Fibroblast of skin of scalp (primary cell): ENCODE measurements at places on chromosomes 5 and 9.

- DNase-seq = no peak
Measured at GRCh38 chr9:89805571-89806292, 200.9 kb downstream of the GADD45G start.

DNA sequence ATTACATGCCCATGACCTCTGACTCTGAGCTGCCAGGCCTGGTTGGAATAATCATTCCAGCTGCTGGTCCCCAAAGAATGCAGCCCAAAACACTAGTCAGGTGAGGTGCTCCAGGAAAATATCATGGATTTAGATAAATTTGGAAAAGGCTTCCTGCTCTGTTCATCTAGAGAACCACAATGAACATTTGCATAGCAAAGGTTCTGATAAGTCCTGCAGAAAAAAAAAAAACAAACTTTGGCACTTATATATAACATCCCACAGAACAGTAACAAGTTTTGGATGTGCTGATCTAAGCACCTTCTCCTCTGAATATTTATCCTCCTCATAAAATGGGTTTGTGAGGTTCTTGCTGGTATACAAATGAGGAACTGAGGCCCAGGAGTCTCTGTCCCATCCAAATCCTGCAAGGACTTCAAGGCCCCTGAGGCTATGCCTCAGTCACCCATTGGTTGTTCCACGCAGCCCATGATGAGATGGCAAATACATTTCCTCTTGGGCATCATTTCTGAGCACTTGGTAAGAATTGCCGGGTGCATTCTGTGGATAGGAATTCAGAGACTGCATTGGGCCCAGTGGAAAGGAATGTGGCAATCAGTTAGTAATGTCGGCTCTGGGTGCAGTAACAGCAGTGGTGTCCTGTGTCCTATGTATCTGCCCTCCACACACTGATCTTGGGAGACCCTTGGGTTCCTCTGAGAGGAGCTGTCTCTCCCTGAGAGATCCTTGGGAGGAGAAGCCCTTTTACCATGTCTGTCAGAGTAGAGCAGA is 73.4 kb upstream of the ASS1 start:
- peak; percentile 15 for DNase-seq

GRCh38 chr5:57855831-57856230 is 373.2 kb upstream of the ACTBL2 start:
- no peak for DNase-seq

- DNase-seq = no peak
Measured at GRCh38 chr5:167014401-167015056, 1276.9 kb upstream of the WWC1 start.

DNA sequence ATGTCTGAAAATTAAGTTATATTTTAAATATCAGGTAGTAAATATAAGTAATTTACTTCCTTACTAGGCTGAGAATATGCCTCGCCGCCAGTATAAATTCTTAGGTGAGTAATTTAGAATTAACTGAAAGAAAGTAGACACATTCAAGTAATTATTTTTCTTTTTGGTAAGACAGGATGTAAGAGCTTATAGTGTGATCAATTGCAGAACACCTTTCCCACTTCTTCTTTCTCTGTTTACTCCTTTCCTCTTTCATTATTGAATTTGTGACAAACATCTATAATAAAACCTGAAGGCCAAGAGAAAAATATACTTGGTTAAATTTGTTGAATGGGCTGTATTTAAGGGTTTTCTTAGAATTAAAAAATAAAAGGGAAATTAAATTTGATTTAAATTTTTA is 195.1 kb upstream of the CDKN2B start:
- no peak for DNase-seq
